ENCODE measurements at places on chromosomes 12 and 14. TPM values are rescaled to one million over a fixed set of nuclear protein-coding genes. Genes with fewer than 3 reads are reported as not detected.

- no peak for DNase-seq
Observed at GRCh38 chr14:74586681-74587362, 25.2 kb downstream of the LTBP2 start.

DNA sequence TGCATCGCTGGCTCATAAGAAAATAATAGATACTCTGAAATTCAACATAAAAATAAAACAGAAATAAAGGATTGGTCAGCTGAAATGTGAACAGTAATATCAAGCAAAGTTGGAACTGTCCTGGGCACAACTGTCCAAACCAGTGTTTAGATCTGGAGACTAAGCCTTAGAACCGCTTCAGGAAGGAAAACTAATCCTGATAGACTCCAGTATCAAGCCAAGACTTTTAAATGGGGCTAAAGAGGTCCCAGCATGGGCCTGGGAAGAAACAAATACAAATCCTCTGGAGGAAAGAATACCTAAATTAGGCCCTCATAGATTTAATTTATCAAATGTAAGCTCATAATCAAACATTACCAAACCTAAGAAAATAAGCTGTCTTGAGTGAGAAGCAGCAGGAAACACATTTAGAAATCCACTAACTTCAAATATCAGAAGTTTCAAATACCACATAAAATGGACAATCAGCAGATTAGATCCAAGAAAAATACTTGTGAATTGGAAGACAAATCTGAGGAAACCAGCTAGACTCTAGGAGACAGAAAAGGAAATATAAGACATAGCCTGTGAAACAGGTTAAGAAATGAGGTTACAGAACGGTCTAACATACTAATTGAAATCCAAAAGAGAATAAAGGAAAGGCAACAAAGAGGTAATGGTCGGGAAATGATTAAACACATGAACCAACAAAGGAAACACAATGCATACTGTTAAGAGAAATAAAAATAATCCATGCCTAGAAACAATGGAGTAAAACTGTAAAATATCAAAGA, 27.6 kb downstream of the SCAF11 start:
- DNase-seq = no peak

- no peak for DNase-seq
Observed at GRCh38 chr12:4383304-4383865, 3.9 kb upstream of the FGF23 start.

DNA sequence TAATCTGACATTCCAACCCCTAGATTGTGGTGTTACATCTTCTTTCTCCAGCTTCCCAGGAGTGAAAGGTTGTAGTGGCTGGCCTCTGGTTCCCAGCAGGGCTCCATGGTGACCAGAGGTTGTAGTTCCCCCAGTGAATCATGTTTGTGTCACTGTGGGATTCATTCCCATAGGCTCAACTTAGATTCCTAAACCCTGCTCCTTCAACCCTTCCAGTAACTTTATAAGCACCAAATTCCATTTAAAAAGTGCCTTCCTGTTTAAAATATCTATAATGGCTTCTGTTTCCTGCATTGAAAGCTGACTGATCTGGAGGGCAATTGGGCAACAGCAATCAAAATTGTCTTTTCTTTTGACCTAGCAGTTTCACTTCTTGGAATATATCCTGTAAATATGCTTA, 40.5 kb upstream of the TBC1D15 start:
- no peak for DNase-seq

The LIN7A gene
- total RNA-seq = 31.2 TPM

The RNF212B gene
- not detected for total RNA-seq

The REM2 gene
- total RNA-seq = 0.16 TPM

The NUBPL gene
- total RNA-seq = 24.6 TPM

The RTN1 gene
- 13.9 TPM for total RNA-seq

Data from urinary bladder (tissue), 4 donors.